Activated effector memory CD4-positive, alpha-beta T cell treated with anti-CD3 and anti-CD28 coated beads, Interleukin-2, amount 50 U/mL, for 16 hours (primary cell): ENCODE measurements at places on chromosomes 1 and 21.

DNA sequence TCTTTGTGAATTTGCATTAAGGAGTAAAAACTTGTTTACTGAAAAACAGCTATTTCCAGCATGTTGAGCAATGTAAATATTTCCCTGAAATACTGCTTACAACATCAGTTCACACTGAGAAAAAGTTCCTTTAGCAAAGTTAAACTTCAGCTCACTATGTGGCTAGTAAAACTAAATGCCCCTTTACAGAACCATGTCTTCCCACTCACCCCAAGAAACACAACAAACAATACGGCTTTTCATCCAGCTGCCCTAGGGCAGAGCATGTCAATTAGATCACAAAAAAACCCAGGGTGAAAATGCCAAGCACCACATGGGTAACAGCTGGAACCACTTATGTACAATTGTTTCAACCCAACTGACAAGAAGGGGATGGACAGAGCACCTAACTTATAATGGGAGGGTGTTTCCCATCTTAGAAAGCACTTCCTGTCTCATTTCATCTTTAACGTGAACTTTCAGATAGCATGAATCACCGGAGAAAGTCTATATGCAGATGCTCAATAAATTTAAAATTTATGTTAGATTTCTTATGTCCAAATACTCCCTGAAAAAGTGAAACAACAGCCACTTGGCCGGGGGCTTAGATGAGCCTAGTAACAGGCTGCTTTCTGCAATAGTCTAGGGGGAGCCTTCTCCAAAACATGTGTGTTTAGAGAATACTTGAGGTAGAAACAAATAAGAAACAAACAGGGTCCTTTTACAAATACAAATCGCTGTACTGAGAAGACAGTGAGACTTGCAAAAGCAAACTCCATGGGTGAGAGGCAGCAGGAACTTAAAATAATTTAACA, 6.6 kb downstream of the NID1 start:
- DNase-seq: no peak

DNA sequence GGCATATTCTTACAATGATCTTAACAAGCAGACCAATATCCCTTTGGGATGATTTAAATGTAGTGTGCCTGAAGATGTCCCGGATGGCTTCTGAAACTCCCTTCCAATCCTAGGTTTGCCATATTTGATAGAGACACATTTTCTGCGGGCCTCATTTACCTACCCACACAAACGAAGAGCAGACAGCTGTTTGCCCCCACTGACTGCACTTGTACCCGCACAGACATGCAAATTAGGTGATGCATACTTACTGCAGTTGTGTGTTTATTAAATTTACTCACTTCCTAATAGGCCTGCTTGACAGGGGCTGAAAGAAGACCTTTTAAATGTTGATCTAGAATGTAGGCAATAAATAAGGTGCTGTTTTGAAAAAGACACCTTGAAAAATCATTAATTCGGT, 257.9 kb upstream of the RRP15 start:
- no peak for DNase-seq

DNA sequence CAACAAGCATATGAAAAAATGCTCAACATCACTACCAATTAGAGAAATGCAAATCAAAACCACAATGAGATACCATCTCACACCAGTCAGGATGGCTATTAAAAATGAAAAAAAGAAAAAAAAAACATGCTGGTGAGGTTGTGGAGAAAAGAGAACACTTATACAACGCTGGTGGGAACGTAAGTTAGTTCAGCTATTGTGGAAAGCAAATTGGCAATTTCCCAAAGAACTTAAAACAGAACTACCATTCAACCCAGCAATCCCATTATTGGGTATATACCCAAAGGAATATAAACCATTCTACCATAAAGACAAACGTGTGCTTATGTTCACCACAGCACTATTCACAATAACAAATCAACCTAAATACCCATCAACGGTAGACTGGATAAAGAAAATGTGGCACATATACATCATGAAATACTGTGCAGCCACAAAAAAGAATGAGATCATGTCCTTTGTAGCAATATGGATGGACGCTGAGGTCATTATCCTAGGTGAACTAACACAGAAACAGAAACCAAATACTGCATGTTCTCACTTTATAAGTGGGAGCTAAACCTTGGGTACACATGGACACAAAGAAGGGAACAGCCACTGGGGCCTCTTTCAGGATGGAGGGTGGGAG, 49.5 kb downstream of the LYST start:
- DNase-seq: no peak

GRCh38 chr1:30545365-30545764, 178.0 kb downstream of the MATN1 start:
- no peak for DNase-seq

- no peak for DNase-seq
Measured at GRCh38 chr1:193105821-193106177, 585 bp upstream of the GLRX2 start.

- DNase-seq: no peak
Measured at GRCh38 chr1:53412285-53413174, 46.7 kb upstream of the DMRTB1 start.

DNA sequence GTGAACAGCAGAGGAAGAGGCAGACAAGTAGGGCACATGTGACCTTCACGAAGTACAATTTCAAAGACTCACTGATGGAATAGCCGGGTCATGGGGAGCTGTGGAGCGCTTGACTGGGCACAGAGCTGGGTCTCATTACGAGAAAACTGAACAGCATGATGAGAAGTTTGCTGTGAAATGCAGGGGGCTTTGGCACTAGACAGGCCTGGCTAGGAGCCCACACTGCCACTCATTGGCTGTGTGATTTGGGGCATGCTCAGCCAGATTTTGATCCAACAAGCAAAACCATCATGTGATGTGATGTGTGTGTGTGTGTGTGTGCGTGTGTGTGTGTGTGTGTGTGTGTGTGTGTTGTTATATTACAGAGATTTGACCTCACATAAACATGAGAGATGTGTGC, 4.9 kb upstream of the IFNGR2 start:
- no peak for DNase-seq

- DNase-seq: peak; percentile 64
Measured at GRCh38 chr1:43274125-43274803, 4.5 kb downstream of the TMEM125 start.

- no peak for DNase-seq
Measured at GRCh38 chr1:223631956-223632355, 33.5 kb downstream of the CAPN8 start.

- DNase-seq: peak; percentile 84
Measured at GRCh38 chr1:33298623-33299277, 22.1 kb downstream of the A3GALT2 start.

DNA sequence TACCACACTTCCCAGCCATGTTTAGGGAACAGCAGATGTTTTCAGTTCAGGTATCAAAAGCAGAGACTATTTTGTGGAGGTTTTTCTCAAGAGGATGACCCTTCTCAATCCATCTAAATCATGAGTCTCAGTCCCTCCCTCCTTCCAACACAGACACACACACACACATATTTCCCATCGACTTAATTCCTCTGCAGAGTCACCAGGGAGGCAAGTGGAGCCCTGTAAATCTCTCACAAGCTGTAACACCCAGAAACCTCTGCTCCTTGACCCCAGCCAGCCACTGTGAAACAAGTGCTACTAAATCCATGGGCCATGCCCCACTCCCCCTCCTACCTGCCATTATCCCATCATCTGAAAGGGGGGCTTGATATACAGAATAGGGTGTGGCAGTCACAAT, 10.6 kb upstream of the KCND3 start:
- no peak for DNase-seq

DNA sequence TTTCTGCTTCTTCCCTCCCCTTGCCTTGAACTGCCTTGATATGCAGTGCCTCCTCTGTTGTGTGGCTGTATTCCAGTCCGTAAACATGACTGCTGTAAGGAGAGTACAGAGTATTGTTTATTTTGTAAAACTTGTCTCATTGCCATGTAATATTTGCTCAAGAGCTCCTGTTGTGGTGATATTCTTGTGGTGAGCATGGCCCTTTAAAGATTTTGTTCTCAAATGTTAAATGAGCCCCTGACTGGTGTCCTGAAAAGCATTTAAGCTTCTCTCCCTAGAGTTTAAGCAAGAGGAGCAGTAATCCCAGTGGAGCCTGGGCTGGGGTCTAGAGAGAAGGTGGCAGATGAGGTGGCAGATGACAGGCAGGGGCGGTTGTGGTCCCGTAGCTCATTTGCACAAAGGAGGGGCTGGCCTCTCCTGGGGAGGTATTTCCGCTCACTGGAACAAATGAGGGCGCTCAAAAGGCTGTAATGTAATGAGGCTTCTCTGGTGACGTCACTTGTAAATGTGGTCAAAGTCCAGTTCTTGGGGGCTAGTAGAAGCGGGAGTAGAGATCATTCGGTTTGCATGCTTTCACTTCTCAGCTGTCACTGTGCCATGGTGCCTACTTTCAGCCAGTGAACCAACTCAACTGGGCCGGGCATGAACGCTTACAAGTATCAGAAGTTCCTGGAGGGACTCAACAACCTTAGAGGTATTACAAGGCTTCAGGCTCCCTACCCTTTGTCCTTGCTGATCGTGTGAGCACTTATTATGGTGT, 46.0 kb upstream of the MACF1 start:
- DNase-seq: no peak

DNA sequence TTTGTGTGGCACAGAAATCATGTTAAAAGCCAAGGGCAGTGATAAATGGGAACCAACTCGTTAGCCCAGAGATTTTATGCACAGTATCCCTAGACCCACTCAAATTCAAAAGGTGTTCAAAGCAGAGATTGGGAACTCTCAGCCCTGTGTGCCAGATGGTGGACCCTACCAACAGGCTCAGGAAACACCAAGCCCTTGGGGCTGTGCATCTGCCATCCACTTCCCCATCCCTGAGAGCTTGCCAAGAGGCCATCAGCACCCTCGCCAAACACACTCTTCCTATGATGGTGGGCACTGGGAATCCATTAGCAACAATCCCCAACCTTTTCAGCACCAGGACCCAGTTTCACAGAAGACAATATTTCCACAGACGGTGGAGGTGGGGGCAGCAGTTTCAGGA, 194.2 kb upstream of the NFIA start:
- no peak for DNase-seq

GRCh38 chr1:7539769-7540175, 231.3 kb upstream of the VAMP3 start:
- peak; percentile 62 for DNase-seq

DNA sequence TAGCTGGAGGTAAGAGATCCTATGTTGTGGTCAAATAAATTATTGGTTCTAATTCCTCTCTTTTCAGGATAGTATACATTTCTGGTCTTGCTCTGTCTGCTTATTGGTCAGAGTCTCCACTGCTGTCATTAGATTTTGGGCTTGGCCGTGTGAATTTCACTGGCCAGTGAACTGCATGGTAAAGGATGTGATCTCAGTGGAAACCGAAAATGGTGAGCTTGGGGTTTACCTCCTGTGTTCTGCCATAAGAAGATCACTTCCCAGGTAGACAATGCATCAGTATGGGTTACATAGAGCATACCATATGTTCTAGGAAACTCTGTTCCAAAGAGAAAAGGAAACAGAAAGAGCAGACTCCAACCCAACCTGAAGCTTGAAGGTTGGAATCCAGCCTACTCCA, 1123.3 kb upstream of the B3GALT2 start:
- DNase-seq: no peak

GRCh38 chr1:219783605-219784235, 144.6 kb downstream of the SLC30A10 start:
- DNase-seq: no peak

DNA sequence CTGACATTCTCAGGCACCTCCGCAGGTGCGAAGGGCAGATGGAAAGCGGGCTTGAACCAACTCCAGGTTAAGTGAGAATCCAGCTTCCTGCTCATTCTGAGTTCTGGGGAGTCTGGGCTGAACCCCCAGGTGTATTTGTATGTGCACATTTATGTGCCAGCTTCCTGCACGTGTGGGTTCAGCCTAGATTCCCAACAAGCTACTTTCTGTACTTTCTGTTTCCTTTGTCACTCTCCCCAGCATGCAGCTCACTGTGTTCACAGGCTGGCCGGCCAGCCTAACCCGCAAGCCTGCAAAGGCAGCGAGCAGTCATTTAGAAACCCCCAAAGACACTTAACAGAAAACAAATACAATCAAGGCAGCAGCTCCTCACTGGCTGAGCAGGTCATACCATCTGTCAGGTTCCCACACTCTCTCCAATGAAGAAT, 1.3 kb upstream of the IL19 start:
- DNase-seq: peak; percentile 80

GRCh38 chr1:27536010-27536757, 46.2 kb upstream of the WASF2 start:
- DNase-seq: no peak

GRCh38 chr1:235142991-235143390, 14.4 kb upstream of the TOMM20 start:
- DNase-seq: no peak

DNA sequence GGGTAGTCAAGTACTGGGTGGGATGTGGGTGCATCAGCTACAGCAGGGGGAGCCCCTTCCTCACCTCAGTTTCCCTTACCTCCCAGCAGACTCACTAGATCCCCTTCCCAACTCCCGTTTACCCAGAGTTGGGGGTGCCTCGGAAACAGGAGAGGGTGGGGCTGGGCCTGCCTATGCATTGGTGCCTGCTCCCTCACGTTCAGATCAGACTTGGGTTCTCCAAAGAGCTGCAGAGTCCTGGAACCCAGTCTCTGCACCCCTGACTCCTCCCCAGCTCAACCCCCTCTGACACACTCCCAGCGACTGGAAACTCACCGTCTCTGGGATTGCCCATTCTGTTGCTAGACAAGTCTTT, 6.0 kb downstream of the FOXO6 start:
- DNase-seq: no peak

DNA sequence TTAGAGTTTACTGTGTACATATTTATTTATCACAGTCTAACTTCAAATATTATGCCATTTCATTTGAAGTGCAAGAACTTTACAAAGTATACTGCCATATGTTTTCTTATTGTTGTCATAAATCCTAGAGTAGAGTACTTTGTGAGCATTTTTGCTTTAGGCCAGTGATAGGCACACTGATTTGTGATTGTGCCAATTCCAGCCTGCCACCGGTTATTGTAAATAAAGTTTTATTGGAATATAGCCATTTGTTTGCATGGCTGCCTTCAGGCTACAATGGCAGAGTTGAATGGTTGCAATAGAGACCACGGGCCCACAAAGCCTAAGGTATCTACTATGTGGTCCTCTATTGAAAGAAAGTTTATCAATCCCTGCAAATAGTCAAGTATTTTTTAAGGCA, 175.8 kb upstream of the GALNT2 start:
- no peak for DNase-seq

- no peak for DNase-seq
Measured at GRCh38 chr1:37629726-37630425, 4.8 kb downstream of the RSPO1 start.

- DNase-seq: no peak
Measured at GRCh38 chr1:70195342-70195741, 10.0 kb downstream of the LRRC40 start.
